ENCODE measurements at places on chromosomes 16 and 17.

GRCh38 chr17:73863761-73864535, 219.7 kb upstream of the SDK2 start:
- DNase-seq = no peak

DNA sequence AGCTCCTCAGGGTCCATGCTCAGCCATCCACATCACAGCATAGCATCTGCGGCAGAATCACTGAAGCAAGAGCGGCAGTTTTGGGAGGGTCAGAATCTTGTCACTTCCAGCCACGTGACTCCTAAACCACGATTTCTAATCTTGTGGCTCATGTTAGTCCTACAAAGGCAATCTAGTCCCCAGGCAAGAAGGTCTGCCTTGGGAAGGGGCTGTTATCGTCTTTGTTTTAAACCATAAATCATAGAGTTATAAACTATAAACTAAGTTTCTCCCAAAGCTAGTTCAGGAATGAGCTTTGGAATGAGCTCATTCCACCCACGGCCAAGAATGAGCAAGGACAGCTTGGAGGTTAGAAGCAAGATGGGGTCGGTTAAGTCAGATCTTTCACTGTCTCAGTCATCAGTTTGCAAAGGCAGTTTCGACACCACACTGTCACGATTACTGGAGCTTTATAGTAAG, 20.8 kb upstream of the DNAH17 start:
- DNase-seq = no peak

- no peak for DNase-seq
Observed at GRCh38 chr17:79340333-79341221, 266.0 kb downstream of the ENGASE start.

DNA sequence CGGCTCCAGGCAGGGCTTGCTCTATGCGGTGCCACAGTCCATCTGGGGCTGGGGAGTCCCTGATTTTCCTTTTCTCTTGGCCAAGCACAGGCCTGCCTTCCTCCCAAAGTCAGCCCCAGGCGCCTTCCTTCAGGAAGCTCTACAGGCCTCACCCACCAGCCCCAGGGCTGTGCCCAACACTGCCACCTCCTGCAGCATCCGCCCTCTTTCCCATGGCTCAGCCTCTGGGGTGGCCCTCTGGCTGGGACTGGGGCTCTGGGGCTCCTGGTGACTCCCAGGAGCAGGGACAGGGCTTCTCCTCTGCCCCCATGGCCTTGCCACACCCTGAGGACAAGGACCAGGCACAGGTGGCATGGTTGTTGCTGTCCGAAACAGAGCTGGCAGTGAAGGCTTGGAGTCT, 817 bp downstream of the ITGB4 start:
- no peak for DNase-seq

DNA sequence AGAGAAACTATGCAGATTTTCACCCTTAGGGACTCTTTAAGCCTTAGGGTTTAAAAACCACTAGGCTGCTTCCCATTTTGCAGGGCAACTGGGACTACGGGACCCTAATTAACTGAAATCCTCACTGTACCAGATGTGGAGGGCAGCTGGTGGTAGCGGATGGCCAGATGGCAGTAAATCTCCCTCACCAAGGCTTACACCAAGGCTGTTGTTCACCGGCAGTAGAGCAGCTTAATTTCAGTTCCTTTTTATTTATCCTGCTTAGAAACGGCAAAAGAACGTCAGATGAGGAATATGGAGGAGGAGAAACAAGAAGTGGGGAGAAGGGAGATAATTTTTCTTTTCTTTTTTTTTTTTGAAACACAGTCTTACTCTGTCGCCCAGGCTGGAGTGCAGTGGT, 6.5 kb downstream of the ABHD15 start:
- no peak for DNase-seq

DNA sequence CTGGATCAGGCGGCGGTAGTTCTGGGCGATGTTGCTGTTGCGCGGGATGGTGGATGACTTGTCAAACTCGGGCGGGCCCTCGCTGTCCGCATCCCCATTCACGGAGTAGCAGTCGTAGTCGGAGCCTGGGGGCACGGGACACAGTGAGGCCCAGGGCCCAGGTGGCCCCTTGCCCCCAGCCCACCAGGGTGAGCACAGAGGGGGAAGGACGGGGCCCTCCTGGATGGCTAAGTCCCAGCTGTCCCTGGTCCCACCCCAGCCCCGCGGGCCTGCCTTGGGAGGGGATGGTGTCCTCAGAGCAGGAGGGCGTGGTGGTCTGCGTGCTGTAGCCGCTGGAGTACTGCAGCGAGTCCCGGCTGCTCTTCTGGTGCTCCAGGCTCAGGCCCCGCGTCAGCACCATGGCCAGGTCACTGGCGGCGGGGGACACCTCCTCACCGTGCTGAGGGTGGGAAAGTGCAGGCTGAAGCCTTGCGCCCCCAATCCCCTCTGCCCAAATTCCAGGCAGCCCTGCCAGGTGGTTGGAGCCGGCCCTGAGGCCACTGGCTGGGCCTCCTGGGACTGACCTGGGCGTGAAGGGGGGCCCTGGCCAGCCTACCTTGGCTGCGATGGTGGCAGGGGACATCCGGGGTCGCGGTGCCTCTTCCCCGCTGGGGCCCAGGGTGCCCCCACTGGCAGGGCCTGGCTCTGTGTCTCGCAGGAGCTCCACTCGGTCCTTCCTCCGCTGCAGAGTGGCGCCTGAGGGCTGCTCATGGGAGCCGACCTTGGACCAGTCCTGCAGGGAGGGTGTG, 18.2 kb downstream of the IL34 start:
- DNase-seq = no peak

- no peak for DNase-seq
Observed at GRCh38 chr17:59826706-59827453, 65.9 kb downstream of the TUBD1 start.

GRCh38 chr17:27951872-27952271, 58.7 kb upstream of the LYRM9 start:
- DNase-seq = no peak

DNA sequence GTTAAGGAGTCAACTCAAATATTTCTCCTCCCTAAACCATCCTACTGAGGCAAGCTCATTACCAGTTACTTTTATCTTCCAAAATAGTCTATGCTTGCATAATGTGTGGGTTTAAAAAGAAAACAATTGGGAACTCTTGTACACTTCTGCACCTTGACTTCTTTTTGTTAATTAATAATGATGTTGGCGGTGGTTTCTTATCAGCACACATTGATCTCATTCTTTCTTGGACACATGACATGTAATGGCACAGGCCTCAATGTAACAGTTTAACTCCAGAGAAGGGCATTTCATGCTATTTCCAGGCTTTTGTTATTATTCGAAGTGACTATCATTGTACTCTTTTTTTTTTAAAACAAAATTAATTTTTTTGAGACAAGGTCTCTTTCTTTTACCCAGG, 7.8 kb downstream of the PLCG2 start:
- DNase-seq = no peak

- DNase-seq = no peak
Observed at GRCh38 chr17:62689441-62690167, 62.1 kb downstream of the MRC2 start.

DNA sequence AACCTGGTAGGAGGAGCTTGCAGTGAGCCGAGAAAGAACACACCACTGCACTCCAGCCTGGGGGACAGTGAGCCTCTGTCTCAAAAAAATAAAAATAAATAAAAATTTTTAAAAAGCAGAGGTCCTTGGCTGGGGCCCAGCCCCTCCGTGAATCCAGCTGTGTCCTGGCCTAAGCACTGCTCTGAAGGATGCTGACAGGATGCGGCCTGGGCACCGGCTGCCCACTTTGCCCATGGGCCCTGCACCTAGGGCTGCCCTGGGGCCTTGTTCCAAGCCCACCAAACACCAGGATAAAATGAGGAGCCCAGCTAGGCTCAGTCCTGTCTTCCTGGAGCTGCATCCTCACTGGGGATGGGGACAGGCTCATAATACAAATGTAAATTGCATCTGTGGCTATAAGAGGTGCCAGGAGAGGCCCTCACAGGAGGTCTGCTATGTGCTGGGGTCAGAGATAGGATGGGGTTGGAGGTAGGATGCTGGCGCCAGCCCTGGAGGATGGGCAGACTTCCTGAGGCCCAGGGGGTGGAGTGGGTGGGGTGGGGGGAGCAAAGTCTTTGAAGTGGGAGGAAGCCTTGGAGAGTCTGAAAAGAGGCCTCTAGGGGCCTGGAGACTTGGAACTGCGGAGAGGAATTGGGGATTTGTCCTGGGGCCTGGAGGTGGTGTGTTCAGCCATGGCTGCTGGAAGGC, 6.2 kb downstream of the C16orf89 start:
- DNase-seq = no peak

DNA sequence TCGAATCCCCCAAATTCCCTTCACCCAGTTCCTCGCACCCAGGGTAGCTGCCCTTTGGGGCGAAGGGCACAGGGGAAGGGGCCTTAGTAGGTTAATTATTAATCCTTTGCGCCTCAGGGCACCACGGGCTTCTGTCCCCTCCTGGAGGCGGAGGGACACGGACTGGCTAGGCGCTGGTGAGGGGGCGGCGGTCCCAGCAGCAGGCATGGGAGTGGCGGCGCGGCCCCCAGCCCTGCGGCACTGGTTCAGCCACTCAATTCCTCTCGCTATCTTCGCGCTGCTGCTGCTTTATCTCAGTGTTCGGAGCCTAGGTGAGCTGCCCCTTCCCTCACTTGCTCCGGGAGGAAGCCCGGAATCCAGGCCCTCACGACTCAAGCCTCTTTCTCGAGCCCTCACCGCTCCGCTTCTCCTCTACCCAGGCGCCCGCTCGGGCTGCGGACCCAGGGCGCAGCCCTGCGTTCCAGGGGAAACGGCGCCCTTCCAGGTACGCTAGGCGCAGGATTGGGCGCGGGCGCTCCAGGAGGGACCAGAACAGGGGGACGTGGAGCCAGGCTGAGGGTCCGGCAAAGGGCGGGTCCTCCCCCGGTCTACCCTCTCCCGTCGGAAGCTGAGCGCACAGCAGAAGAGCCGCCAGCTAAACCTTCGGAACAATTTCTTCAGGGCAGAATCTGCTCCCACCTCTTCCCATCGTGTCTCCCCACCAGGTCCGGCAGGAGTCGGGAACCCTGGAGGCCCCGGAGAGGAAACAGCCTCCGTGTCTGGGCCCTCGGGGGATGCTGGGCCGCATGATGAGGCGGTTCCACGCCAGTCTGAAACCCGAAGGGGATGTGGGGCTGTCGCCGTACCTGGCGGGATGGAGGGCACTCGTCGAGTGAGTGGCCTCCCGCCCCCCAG, at the start of gene GLTPD2:
Gene GLTPD2 (plus strand): TSS at position 158 of the 894 bp plus-strand sequence. CDS start 48 bp downstream, at position 206.
- DNase-seq = no peak

DNA sequence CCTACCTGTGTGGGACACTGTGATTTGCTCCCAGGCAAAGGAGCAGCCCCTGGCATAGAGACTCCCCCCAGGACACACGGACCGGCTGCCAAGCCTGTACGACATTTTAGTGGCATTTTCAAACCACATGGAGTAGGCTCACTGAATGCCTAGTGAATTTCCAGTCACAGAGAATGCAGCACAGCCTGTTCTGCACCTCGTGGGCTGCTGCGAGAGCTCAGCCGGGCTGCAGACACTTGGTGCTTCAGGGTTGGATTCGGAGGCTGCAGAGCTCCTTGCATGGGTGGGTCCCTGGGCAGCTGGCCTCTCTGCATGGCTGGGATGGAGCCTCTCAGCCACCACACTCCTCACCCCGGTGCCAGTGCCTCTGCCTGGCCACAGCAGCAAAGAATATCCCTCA, 51.2 kb upstream of the HNF1B start:
- DNase-seq = no peak

DNA sequence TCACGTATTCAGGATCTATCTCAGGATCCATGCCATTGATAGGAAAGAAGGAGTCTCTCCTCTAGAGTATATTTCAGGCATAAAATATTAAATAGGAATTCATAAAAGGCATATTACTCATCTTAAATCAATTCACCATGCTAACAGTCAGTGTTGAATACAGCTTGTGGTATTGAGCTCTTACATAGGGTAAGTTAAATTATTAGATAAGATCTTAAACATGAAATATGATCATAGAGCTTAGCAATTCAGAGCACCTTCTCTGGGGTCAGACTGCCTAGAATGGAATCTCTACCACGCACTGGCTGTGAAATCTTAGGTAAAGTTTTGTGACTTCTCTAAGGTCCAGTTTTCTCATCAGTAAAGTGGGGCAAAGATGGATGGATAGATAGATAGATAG, 20.7 kb downstream of the MARCHF10 start:
- DNase-seq = no peak

GRCh38 chr17:1498233-1498632, 5.7 kb upstream of the MYO1C start:
- DNase-seq = no peak

DNA sequence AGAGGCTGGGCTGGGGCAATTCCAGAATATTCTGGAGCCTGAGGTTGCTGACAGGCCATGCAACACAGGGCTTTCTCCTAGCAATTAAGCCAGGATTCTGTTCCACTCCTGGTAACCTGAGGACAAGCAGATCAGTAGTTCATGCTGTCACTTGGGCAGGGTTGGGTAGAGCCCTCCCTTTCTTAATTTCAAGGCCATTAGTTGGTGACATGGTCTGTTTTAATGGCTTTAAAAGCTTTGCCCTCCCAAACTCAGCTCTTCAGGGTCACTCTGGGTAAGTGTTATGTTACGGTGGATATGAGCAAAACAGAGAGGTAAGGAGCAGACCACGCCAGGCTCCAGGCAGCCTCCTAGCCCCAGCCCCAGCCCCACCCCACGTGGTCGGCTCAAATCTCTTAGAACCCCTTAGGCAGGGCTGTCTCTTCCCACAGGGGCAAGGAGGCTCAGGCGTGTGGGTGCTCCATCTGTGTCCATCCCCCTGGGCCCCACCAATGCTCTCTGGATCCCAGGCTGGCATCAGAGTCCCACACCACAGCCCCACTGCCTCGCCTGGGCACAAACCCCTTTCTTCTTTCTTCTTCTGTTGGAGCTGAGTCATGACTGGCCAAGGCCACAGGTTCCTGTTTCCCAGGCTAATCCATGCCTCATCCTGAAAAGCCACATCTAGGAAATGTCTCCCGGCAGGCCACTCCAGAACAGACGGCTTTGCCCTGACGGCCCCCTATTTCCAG, 27.5 kb downstream of the CEP295NL start:
- no peak for DNase-seq

DNA sequence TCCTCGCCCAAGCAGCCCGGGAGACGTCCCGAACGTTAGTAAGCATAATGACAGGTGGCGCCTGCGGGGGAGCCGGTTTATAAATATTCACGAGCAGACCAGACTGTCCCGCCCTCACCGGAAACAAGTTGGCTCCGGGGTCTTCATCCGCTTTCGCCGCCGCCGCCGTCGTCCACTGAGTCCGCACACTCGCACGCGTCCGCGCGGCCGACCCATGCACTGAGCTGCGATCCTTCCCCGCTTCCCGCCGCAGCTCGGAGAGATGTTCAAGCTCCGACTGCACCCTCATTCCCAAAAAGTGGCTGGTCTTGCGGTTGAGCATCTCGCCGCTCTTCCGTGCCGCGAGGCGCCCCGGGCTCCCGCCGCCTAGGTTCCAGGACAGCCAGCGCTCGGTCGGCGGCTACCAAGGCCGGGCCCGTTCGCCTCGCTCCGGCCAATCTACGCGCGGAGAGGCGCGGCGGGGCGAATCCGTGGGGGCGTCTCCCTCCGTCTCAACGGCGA, 385 bp downstream of the CFAP119 start:
- no peak for DNase-seq

DNA sequence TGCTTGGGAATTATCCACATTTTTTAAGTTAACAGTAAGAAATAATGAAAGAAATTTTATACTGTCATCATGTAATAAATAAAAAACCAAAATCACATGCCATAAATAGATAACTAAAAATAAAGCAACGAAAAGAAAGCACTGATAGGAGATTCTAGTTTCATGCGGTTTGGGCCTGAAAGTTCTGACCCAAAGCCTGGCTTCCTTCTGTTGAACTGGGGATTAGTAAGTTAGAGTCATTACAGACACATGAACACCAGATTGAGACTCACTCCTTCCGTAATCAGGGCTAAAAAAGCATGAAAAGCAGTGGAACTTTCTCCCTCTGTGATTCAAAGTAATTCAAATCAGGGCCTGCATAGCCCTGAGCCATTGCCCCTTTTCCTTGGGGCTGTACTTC, 13.2 kb upstream of the SLC6A2 start:
- no peak for DNase-seq
